ENCODE measurements at places on chromosomes 11 and 22.

DNA sequence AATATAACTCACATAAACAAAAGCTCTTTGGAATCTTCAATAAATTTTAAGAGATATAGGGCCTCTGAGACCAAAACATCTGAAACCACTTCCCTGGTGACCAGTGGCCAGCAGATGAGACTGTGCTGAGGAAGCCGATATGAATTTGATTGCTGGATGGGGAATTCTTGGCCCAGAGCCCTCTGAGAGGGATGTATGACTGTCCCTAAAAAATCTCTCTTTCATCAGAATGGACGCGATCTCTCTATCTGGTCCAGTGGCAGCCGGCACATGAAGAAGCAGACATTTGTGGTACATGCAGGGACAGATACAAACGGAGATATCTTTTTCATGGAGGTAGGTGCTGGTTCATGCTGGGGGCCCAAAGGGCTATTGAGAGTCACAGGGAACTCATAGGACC, 37.5 kb downstream of the MYBPC3 start:
- DNase-seq: no peak

DNA sequence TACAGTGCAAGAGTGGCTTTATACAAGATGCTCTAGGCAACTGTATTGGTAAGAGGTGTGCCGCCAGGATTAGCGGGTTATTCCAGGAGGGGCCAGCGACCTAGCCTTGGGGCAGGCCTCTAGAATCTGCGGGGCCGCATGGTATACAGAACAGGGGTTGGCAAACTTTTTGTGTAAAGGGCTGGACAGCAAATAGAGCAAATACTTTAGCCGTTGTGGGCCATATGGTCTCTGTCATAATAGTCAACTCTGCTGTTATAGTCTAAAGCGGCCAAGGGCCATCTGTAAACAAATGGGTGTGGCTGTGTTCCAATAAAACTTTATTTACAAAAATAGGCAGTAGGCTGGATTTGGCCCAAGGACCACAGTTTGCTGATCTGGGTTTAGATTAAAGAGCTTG, 32.6 kb downstream of the FBLN1 start:
- no peak for DNase-seq

GRCh38 chr11:119055901-119056300, 1.1 kb downstream of the HYOU1 start:
- DNase-seq: no peak

- no peak for DNase-seq
Measured at GRCh38 chr22:27715106-27715505, 86.5 kb downstream of the MN1 start.

- DNase-seq: peak; percentile 45
Measured at GRCh38 chr11:93330446-93330984, at the start of gene DEUP1. DEUP1 (plus strand) TSS chr11:93330742; CDS start chr11:93332260, 1,518 bp downstream.

- DNase-seq: no peak
Measured at GRCh38 chr22:41023299-41023623, 69.1 kb upstream of the EP300 start.

DNA sequence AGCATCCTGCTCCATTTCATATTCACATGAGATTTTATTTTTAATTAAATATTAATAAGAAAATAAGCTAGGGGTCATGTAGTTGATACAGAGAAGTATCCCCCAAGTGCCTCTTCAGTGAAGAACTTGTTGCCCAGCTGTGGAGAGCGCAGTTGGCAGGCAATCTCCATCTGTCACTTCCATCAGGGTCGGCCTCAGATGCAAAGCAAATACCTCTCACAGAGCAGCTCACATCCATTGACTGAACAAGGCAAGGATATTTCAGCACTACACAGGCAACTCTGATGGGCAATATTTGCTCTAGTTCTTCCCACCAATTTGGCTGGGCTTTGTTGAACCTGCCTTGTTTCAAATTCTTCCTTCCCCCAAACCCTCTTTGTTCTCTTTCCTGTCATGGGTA, 129.4 kb downstream of the NOX4 start:
- DNase-seq: no peak

- no peak for DNase-seq
Measured at GRCh38 chr11:69087133-69087524, 38.4 kb downstream of the TPCN2 start.

GRCh38 chr22:41565403-41566054, 4.7 kb downstream of the CSDC2 start:
- no peak for DNase-seq

GRCh38 chr11:62857541-62857982, 18.2 kb upstream of the WDR74 start:
- no peak for DNase-seq

DNA sequence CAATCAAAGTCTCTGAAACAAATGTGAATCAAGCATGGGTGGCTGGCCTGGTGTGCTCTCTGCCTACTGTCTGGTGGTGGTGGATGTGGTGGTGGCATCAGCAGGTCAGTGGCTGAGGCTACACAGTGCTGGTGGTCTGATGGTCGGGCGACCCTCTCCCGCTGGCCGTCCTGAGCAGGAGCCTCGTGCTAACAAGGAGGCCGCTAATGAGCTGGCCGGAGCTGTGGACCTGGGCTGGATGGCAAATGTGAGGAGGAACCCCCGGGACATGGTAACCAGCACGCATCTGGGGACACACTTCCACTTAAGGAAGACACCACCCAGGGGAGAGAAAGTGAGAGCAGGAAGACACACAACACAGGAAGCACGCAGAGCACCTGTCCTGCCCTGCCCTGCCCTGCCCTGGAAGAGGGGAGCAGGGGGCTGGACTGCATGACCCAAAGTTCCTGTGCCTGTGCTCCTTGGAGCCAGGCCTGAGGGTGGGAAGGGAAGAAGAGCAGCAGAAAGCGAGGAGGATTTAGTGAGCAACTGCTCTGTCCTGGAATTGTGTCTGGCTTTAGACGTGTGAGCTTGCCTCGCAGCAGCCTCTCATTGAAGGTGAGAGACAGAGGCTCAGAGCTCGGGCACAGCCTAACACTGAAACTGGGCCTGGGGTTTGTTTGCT, 23.7 kb downstream of the SLC37A2 start:
- no peak for DNase-seq
